HCEC 1CT (cell line): ENCODE measurements at places on chromosomes 7 and 10.

GRCh38 chr7:39069031-39069430 lies 91.3 kb downstream of the POU6F2 start:
- no peak for DNase-seq

GRCh38 chr7:50824882-50825281 lies 42.2 kb upstream of the GRB10 start:
- no peak for DNase-seq

DNA sequence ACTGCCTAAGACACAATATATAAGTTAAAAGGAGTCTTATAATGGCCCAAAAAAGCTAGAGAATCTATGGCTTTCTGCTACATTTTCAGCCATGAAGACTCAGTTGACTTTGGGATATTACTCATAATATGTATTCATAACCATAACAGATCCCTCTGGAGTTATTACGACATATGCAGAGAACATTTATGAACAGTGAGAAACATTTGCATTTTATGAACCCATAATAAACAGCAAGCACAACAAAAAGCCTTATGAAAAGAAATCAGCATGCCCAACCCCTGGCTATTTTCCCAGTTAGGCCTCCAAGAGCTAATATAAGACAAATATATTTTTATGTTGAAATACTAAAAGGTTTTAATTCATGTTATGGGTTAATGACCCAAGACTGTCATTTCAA lies 52.4 kb downstream of the ARMH3 start:
- peak; percentile 84 for DNase-seq

DNA sequence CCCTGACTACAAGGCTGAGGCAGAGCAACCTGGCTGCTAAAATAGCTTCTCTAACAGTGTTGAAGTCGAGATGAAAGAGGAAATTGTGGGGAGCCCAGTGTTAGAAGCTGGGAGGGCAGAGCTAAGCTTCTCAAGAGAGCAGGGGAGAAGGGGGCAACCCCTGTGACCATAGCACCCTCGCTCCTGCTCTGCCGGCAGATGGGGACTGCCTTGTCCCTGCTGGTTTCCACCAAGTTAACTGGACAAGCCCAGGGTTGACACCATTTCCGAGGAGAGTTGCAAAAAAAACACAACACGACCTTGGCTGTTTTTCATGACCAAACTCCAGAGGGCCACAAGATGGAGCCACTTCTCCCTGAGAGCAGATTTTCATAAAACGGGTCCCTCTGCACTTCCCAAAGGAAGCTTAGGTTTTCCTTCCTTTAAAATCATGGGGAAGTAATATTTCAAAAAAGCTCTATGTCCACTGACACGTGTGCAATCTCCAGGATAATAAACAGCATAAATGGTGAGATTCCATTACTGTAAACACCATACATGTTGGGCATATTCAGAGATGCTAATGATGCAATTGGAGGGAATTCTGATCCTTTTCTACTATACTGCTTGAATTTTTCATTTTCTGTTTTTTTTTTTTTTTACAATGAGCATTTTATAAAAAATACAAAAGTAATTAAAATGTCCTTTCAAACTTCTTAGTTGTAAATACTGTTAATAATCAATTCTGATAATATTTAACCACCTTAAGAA lies 140.4 kb downstream of the PIP4K2A start:
- DNase-seq = no peak

GRCh38 chr7:50273870-50274269 lies 30.6 kb upstream of the IKZF1 start:
- no peak for DNase-seq

DNA sequence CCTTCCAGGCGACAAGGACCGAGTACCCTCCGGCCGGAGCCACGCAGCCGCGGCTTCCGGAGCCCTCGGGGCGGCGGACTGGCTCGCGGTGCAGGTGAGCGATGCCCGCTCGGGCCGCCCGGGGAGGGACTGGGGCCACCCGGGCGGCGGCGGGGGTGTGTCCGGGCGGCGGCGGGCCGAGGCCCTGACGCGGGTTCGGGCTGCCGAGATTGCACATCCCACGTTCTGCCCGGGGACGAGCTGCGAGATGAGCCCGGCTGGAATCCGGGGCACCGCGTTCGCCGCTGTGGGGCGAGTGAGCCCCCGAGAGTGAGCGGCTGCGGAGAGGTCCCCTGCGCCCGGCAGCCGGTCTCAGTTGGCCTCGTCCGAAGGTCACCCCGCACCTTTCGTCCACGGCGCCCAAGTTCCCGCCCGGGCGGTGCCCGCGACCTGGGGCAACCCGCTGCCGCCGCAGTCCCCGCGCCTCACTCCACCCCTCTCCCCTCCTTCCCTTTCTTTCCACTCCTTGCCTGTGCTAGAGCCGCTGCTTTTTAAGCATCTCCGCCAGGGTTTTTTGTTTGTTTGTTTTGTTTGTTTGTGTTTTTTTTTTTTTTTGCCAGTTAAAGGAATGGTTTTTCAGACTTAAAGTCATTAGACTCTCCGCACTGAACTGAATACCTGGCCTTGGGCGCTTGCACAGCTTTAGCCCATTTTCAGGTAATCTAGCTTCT lies 515 bp downstream of the RALA start:
- DNase-seq = no peak

GRCh38 chr7:91832493-91833045 lies 47.9 kb downstream of the MTERF1 start:
- DNase-seq = no peak

DNA sequence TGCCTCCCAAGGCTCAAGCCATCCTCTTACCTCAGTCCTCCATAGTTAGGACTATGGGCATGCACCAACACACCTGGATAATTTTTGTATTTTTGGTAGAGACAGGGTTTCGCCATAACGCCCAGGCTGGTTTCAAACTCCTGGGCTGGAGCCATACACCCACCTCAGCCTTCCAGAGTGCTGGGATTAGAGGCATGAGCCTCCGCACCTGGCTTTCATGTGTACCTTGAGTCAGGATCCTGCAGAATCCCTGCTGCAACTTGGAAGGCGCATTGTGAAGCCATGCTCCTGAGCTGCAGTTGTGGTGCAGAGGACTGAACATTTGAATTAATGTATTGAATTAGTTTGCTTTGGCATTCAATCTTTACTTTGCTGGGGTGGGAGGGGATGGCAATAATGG lies 29.4 kb upstream of the NMT2 start:
- no peak for DNase-seq

DNA sequence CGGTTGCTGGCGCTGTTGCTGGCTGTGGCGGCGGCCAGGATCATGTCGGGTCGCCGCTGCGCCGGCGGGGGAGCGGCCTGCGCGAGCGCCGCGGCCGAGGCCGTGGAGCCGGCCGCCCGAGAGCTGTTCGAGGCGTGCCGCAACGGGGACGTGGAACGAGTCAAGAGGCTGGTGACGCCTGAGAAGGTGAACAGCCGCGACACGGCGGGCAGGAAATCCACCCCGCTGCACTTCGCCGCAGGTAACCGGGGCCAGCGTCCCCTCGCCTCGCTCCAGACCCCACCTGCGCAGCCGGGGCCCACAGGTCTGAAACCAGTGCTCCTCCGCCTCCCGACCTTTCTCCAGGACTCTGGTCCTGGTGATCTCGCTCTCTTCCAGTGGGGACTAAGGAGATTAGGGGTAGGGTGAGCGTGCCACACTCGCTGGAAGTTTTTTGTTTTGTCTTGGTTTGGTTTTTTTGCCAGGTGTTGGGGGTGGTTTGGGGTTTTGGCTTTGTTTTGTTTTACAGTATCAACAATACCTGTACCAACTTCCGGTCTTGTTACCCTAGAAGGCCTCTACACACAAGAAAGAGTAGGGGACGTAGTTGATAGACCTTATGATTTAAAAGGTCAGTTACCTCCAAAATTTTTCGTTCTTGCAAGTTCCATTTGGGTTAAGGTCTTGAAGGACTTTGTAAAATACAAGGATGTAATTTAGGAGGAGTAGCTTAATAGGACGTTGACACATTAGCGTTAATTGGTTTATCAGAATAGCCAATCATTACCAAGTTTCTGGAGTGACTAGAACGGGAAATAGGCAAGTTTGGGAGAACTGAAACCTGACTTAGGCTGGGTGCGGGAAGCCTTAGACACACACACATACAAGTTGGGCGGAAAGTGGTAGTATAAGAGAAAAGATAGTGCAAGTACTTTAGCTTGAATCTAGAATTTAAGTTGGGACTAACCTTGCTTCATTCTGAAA lies 704 bp downstream of the TNKS2 start:
- peak; percentile 61 for DNase-seq

DNA sequence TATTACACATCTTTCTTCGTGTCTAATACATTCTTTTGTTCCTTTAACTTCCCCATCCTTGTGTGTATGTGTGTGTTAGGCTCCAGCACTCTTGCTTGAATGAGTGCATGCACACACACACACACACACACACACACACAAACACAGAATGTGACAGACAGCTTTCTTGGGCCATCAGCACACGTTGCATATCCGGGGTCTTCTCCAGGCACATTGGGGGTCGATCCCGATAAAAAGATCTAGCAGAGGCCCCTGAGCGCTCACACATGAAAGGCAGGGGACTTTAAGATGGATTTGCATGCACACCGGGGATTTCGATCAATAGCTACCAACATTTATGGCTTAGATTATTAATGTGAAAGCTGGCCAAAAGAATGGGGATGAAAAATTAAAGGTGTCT lies 4.5 kb downstream of the SKIDA1 start:
- DNase-seq = no peak

DNA sequence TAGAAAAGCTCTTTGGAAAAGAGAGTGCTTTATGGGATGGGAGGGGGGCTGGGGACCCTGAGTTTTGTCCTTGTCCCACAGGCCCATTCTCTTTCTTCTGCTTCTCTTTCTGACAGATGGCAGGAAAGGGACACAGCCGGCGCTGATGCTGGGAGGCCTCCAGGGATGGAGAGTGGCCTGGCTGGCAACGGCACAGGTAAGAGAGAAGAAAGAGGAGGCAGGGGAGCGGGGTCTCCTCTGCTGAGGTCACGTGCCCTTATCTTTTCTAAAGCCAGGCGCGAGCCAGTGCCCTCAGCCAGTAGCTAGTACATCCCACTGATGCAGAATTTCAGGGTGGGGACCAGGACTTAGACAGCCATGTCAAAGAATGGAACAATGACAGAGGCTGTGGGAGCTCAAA lies 9.2 kb downstream of the ZNF775 start:
- no peak for DNase-seq

DNA sequence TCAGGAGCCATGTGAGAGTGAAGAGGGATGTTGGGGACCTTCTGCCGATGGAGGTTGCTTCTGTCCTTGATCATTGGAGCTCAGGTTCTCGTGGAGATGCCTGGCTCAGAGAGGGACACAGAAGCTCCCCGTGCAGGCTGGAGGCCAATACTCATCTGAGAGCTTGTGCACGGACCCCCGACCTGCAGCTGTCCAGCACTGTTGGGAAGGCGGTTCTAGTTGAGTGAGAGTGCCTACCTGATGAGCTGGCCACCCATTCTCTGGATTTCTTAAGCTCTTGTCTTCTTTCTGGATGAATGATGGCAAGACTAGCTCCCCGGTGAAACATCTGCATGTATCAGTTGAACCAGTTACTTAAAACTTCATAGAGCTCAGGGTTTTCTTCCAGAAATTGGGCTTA lies 247.6 kb upstream of the MKI67 start:
- no peak for DNase-seq

DNA sequence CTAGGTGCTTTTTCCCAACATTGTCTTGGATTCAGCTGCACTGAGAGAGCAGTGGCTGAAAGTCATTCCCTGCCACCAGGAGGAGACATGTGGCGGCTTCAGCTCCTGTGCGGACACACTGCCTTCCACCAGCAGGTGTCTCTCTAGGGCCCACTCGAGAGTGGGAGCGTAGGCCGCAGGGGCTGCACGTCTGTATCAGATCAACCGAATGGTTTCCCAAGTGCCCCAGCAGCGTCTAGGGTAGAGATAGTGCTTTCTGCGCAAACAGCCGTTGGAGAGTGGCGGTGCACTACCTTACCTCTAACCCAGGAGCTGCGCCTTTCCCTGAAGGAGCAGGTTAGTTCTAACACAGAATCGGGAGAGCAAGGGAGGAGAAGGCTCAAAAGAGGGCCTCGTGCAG lies 31.7 kb downstream of the PAPOLB start:
- DNase-seq = peak; percentile 53

DNA sequence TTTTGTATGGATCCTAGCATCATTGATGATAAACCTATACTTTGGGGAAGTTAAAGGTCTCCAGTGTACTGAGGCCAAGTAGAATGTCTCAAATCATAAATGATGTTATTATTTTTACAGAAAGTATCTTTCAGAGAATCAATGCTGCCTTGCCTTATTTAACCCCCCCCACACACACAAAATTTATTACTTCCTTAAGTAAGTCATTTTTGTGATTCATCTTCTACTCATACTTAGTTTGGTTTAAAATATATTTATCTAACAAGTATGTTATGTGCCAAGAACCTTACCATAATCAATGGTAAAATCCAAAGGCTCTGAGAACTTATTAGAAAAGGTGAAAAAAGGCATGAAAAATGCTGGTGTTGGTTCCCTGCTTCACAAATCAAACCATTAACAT lies 18.8 kb upstream of the CLDN12 start:
- peak; percentile 78 for DNase-seq

DNA sequence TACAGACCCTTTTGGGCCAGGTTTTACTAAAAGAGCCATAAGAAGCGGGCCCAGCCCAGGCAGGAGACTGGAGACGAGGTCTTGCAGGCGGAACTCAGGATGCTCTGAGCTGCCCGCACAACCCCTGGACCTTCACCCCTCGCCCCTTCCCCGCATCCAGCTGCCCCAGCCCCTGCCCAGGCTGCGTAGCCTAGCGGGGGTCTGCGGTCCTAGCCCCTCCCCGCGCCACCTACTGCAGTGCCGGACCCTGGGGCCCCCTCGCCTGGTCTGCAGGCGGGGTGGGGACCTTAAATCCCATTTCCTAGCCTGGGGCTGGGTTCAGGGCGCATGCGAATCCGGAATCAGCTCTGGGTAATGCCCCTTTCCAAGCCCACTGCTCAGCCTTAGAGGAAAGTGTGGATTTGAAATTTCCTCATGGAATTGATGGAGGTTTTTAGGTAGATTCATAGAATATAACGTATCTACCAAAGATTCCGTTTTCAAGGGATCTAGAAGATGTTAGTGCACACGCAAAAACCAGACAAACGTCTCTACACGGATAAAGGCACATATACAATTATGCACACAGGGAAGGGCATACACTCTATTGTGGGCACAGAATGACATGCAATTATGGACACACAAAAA lies 546 bp upstream of the HOXA3 start:
- no peak for DNase-seq

GRCh38 chr7:1645071-1645409 lies 25.0 kb upstream of the ELFN1 start:
- DNase-seq = no peak
